NCI-H1930 (cell line): ENCODE measurements at places on chromosomes 11 and 22.

GRCh38 chr22:24402460-24403192, 24.8 kb upstream of the ADORA2A start:
- no peak for DNase-seq

DNA sequence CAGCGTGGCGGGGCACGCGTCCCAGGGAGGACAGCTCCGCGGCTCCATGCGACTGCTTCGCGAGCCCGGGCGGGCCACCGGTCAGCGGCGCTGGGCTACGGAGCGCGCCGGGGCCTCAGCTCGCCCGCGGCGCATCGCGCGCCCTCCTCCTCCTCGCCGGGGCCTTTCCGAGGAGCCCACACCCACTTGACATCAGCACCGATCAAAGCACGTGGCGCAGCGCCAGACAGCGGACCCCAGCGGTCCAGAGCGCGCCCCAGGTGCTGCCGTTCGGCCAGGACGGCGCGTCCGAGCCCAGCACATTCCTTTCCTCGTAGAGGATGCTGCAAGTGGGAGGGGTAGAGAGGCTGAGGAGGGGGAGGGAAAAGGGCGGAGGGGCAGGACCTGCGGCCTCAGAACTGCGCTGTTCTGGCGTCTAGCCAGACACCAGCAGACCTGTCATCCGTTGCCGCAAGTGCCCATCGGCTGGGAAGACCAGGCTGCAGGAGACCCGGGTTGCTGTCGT, 88.6 kb downstream of the PLEKHA7 start:
- no peak for DNase-seq

- no peak for DNase-seq
These were observed 331.8 kb downstream of the FAT3 start for GRCh38 chr11:92556431-92556830.

DNA sequence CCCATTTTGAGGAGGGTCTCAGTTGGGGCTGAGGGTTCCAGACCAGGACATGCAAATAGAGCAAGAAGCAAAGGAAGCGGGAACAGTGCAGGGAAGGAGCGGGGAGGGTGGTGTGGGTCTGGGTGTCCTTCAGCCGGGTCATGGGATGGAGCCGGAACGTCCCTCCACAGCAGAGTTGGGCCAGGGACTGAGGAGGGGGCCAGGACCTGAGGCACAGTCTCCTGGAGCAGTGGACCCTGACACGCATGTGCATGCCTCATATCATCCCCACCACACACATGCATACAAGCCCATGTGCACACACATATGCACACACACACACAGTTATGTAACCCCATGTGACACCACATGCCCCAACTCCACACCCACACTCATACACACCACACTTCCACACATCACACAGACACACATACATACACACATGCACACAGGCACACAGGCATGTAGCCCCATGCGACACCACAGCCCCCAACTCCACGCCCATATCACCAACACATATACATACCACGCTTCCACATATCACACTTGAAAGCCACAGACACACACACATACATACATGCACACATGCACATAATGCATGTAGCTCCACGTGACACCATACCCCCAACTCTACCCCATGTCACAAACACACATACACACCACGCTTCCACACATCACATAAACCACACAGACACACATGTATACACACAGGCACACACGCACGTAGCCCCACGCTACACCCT, 1026.6 kb downstream of the BRD1 start:
- DNase-seq: no peak
